Hematopoietic multipotent progenitor cell treated with erythropoietin and hydrocortisone succinate and interleukin-3 and kit ligand, for 17 days (in vitro differentiated cells): ENCODE measurements at places on chromosomes 16 and 17.

- DNase-seq, result no peak
Measured at GRCh38 chr16:84220851-84221250, 19.0 kb downstream of the KCNG4 start.

- DNase-seq, result no peak
Measured at GRCh38 chr16:89312194-89312593, 94.7 kb downstream of the ZNF778 start.

DNA sequence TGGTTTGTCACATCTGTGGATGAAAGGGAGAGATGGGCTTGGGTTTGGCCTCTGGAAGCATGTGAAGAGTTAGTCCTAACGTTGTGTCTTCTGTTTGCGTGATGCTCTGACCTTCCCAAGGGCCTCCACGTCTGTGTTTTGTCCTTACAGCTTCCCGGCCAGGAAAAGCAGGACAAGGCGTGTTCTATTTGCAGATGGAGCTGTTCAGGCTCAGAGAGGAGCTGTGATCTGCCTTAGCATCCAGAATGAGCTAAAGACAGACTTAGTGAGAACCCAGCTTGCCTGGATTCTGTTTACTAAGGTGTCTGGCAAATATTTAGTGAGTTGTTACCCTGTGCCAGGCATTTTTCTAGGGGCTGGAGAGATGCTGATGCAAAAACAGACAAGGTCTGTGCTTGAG lies 282.1 kb downstream of the CBLN1 start:
- DNase-seq, result no peak

DNA sequence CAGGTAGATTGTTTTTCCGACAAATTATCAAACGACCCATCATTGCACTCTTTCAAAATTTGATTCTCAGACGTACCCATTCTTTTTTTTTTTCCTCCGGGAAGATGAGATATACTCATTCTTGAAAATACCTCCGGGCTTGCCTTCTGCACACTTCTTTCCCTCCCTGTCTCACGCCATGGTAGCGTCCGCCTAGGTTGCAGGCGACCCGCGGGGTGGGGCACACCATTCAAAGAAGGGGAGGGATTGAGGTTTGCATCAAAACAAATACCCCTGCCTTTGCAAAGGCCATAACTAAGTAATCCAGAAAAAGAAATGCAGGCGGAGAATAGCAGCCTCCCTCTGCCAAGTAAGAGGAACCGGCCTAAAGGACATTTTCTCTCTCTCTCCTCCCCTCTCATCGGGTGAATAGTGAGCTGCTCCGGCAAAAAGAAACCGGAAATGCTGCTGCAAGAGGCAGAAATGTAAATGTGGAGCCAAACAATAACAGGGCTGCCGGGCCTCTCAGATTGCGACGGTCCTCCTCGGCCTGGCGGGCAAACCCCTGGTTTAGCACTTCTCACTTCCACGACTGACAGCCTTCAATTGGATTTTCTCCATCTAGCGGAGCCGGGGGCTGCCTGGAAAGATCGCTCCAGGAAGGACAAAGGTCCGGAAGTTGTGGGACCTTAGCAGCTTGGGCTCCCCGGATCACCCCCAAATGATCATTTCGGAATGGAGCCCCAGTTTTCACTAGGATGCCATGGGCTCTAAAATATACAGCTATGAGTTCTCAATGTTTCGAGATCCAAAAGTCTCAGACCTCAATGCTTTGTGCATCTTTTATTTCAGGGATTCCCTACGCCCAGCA lies 843 bp downstream of the TP53 start:
- peak; percentile 95 for DNase-seq

- peak; percentile 13 for DNase-seq
Measured at GRCh38 chr16:456891-457483, 31.5 kb downstream of the RAB11FIP3 start.

DNA sequence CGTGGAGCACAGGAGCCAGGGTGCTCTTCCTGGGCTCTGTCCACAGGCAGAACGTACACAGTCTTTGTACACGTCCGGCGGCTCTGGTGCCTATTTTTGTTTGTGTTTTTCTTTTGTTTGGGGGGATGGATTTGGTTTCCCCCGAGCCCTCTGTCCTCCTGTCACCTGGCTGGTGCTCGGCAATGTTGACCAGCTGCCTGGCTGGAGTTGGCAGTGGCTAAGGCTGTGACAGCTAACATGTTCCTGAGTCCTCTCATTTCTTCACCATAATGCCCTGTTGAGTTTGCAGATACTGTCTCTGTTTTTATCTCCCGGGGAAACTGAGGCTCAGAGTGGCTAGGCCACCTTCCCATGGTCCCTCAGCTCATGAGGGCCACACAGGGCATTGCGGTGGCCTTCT lies 25.7 kb downstream of the MAPT start:
- no peak for DNase-seq

GRCh38 chr17:30346221-30346795 lies 12.5 kb upstream of the TMIGD1 start:
- no peak for DNase-seq

DNA sequence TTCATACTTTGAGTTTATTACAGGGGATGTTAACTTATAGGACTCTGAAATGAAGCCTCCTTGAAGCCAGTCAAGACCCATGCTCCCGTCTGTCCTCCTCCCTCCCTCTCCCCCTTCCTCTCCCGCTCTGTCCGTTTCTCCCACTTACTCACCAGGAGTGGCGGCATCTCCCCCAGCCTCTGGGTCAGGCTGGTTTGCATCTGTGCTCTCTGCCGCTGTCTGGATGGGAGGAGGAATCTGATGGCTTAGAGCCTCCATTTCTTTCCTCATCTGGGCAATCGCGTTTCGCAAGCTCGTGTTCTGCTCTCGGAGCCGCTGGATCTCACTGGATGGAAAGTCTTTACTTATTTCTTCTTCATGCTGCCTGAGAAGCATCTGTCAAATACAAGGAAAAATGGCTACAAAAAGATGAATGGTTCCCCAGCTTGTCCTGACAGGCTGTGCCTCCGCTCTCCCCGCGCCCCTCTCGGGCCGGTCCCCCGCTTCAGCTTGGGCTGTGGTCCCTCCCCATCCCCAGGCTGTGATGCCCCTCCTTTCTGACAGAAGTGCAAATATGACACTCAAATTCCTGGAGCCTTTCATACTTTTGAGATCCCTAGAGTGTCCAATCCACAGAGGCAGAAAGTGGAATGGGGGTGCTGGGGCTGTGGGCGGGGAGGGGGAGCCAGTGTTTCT lies 40.0 kb downstream of the CCDC57 start:
- no peak for DNase-seq

DNA sequence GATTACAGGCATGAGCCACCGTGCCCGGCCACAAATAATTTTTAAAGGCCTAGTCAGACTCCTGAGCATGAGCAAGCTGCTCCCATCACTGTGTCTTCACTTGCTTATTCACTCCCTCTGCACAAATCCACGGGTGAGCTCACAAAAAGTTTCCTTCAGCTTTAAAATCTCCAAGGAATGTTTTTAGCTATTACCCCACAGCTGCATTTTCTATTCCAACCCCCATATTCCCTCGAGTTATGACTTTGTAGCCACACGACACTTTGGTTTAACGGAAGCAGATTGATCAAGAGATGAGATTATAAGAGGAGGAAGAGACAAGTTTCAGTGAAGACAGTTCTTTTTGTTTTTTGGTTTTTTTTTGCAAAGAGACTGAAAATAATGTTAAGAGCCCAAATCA lies 49.1 kb upstream of the SLC25A19 start:
- no peak for DNase-seq

DNA sequence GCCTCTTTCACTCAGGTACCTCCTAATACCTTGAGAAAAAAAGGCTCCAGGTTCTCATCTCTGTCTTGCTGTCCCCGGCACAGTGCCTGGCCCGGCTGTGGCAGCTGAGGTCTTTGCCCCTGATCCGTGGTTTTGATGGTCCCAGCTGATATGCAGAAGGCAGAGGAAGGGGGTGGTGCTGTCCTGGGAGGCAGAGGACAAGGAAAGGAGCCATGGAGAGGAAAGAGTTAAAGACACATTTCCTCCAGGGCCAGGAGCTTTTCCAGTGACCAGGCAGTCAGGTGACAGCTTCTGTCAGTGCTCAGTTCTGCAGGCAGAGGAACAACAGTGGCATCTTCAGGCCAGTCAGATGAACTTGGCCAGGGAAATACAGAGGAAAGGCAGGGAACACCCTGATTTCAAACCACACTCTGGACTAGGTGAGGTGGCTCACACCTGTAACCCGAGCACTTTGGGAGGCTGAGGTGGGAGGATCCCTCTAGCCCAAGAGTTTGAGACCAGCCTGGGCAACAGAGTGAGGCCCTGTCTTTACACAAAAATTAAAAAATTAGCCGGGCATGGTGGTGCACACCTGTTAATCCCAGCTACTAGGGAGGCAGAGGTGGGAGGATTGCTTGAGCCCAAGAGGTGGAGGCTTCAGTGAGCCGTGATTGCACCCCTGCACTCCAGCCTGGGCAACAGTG lies 3.3 kb upstream of the COG1 start:
- DNase-seq, result no peak

DNA sequence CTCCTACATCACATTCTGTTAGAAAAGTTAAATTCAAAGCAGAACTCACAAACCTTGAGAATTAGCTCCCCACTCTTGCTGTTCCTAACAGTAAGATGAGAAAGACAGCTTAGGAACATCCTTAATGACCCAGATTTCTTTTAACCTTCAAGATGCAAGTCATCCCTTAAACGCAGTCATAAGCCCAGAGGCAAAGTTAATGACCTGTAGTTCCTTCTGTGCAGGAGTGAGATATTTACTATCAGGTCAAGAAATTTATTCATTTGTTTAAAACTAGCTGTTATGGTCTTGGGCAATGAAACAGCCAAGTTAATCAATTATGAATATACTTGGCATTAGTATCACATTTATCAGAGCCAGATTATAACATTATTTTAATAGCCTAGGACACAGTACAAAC lies 37.1 kb downstream of the NXPH3 start:
- DNase-seq, result no peak

- DNase-seq, result no peak
Measured at GRCh38 chr16:66926171-66926947, 1.0 kb upstream of the RRAD start.

DNA sequence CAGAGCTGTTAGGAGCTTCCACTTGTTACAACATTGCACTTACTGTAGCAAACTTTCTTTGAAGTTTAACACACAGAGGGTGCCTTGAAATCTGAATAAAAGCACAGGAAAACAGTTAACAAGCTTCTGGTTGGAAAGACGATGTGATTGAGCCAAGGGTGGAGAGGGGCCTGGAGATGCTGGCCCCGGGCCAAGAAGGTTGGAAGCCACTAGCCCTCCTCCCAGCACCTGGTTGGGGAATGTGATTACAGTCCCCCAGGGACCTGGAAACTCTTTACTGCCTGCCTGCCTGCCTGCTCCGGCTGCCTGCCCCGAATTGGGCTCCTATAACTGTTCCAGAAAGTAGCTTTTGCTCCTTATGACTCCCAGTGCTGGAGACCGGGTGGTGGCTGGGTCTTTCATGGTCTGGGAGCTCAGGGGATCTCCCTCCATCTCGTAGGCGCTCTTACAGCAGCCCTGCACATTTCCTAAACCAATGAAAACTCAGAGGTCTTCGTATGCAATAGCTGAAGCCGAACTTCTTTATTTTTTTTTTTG lies 48.0 kb upstream of the ZFHX3 start:
- no peak for DNase-seq

DNA sequence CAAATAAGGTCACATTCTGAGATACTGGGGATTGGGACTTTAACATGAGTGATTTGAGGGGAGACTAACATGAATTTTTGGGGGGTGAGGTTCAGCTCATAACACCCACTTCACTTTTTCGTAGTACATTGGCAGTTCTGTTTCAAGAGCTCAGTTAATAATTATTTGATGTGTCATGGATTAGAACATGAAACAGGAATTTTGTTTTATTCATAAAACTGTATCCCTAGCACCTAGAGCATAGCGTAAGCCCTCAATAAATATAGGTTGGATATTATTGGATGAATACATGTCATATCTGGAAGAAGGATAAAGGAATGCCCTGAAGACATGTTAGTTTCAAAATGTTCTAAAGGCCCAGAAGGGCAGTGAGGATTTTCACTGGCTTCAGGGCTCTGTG lies 119.8 kb downstream of the PRKCA start:
- DNase-seq, result no peak

DNA sequence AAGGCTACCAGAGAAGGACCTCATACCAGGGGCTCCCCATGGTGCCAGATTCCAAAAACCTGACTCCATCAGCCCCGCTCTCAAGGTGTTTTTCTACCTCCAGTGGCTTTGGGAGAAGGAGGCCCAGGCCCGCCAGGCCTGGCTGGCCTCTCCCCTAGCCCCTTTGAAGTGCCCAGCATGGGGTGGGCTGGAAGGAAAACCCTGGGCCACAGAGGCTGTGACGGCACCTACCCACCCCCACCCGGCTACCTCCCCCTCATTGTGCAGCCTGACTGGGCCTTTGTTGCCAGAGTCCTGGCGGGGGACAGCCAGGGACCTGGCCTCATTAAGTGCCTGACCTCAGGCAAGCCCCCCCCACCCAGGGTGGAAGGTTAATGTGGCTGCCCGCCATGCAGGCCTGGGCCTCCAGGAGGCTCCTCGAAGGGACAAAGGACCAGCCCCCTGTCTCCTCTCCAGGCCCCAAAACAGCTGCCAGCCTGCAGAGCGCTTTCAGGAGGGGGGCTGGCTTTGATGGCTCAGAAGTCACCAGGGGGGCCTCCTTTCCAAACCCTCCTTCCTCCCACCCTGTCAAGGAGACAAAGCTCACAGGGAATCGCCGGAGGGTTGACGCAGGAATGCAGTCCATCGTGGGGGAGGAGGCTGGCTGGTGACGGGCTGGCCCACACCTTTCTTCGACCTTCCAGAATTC lies 159.4 kb downstream of the ZNF423 start:
- no peak for DNase-seq

DNA sequence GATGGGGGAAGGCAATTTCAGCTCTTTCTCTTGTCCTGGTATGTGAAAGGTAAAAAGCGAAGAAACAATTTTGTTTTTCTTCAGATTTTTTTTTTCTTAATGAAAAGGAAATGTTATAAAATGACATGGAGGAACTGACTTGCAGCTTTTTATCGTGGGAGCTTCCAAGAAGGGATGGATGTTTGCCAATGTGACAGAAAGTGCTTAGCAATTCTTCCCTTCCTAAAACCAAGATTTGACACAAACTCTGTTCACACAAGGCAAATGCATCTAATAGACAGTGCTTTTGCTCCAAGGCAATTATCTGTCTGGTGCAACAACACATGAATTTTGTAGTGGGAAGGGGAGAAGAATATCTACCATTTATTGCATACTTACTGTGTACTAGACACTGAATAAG lies 988.5 kb downstream of the CDH11 start:
- no peak for DNase-seq

- DNase-seq, result no peak
Measured at GRCh38 chr17:78958641-78959127, 21.0 kb downstream of the LGALS3BP start.

DNA sequence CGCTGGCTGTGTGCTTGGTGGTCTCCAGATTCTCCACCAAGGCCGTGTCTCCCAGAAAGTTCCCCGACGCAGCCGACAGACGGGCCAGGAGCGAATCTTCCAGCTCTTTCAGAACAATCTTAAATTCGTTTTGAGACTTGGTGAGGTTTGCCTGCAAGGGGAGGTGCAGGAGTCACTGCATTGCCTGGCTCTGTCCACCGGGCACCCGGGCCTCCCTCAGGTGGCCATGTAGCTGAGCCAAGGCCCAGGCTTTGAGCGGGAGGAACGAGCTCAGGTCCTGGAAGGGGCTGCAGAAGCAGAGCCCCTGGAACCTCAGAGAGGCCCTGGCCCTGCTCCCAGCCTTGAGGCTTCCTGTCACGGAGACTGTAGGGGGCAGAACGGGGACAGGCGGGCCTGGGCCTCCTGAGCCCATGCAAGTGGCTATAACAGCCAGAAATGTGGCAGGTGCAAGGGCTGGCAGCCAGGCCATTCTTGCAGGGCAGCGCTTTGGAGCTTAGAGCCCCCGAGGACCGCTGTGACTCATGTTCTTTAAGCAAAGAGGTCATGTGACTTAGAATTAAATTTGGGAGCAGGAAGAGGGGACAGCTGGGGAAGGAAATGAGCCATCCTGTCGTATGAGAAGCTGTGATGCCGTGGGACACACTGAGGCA lies 72.4 kb downstream of the PGS1 start:
- DNase-seq, result no peak
